ENCODE measurements at places on chromosomes 3 and 15.

- DNase-seq = no peak
Observed at GRCh38 chr3:106931904-106932303, 445.3 kb upstream of the CCDC54 start.

DNA sequence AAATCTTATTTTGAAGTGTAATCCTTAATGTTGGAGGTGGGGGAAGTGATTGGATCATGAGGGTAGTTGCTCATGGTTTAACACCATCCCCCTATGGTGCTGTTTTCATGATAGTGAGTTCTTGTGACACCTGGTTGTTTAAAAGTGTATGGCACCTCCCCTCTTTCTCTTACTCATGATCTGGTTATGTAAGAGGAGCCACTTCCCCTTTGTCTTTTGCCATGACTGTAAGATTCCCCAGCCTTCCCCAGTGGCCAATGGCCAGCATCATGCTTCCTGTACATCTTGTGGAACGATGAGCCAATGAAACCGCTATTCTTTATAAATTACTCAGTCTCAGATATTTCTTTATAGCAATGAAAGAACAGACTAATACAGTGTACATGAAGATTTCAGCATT, 39.8 kb upstream of the GMNC start:
- no peak for DNase-seq

- no peak for DNase-seq
Observed at GRCh38 chr15:87591582-87591981, 665.0 kb downstream of the NTRK3 start.

DNA sequence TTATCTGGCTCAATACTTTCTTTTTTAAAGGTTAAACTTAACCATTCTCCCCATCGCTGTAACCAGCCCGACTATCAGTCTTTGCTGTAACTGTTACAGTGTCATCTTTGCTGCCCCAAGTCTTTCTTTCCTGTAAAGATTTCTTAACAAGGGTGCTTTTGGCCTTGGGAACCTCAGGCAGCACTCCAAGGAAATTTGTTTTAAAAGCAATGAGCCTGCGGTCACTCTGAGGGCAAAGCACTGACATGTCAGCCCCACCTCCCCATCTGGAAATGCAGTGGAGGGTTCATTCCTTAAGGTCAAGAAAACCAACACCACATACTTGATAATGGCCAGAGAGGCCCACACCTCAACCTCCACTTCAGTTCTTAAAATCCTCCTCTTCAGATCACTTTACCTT, 3.2 kb downstream of the TRANK1 start:
- no peak for DNase-seq

DNA sequence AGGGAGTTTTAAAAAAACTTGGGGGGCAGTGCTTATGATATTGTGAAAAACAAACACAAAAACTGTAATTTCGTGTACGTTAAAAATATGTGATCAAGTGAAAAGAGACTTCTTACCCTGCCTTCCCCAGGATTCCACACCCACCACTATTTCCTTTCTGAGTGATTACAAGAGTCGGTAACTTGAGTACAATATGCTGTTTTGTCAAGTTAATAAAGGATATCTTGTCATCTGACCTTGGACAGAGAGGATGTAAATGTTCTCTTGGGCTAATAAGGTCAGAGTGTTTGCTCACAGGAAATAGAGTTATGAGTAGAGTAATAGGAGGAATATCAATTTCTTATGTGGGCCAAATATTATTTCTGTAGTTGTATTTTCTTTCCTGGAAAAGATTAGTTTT, 68.1 kb downstream of the NOX5 start:
- no peak for DNase-seq

DNA sequence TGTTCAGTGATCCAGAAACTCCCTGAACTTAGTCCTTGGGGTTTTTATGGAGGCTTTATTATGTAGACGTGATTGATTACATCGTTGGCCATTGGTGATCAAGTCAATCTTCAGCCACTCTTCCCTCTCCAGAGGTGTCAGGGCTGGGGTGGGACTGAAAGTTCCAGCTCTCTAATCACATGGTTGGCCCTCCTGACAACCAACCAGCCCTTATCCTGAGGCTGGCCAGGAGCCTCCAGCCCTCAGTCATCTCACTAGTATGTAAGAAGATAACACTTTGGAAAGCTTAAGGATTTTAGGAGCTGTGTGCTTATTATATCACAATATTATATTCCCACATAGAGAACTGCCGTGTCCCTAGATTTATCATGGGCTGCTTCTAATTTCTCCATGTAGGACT, 142.3 kb downstream of the VPS8 start:
- DNase-seq = no peak

DNA sequence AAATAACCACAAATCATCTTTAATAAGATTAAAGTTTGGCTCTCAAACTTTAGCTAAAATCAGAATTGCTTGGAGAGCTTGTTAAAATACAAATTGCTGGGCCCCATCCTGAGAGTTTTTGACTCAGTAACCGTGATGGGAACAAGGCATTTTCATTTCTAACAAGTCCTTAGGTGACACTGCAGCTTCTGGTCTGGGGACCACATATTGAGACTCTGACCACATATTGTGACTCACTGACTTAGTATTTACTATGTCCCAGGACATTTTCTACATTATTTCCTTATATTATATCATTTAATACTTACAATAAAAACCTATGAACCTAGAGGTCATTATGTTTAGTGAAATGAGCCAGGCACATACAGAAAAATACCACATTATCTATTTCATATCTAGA, 164.5 kb downstream of the ZMAT3 start:
- no peak for DNase-seq

- no peak for DNase-seq
Observed at GRCh38 chr3:128592864-128593263, 57.8 kb downstream of the RPN1 start.

GRCh38 chr15:68809517-68809916, 11.2 kb downstream of the ANP32A start:
- no peak for DNase-seq

GRCh38 chr3:109563149-109563548, 225.8 kb upstream of the DPPA4 start:
- peak; percentile 1 for DNase-seq

- no peak for DNase-seq
Observed at GRCh38 chr3:83928391-83928790, 1030.4 kb upstream of the CADM2 start.
